Common myeloid progenitor, CD34-positive (primary cell): ENCODE measurements at places on chromosomes 12 and 14.
A peak's percentile ranks its signal among the peaks of the same experiment; 100 is the strongest.

GRCh38 chr12:26113853-26114719 lies 10.8 kb downstream of the BHLHE41 start:
- DNase-seq = peak; percentile 89

GRCh38 chr12:132527186-132527882 lies 37.4 kb downstream of the FBRSL1 start:
- no peak for DNase-seq

GRCh38 chr12:132385923-132386751 lies 56.7 kb upstream of the GALNT9 start:
- DNase-seq = no peak

DNA sequence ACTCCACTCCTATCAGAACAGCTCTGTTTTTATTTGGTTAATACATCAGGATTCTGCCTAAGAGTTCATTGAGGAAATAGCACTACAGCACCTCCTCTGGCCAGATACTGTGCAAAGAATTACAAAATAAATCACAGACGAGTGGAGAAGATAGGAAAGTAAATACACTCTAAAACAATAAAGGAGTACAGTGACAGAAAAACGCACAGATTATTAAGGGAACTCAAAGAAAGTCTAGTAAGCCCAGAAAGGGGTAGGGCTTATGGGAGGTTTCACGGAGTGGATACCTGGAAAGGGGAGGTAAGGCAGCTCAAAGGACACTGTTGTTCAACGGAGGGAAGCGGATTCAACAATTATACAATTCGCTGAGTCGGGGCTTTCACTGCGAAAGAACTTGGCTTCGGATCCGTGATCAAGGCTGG lies 5.5 kb downstream of the OR10AD1 start:
- peak; percentile 50 for DNase-seq

- no peak for DNase-seq
Measured at GRCh38 chr14:86311151-86311550, 781.2 kb downstream of the FLRT2 start.

- no peak for DNase-seq
Measured at GRCh38 chr12:64636856-64637255, 26.6 kb downstream of the RASSF3 start.

GRCh38 chr14:80059041-80059440 lies 152.3 kb downstream of the DIO2 start:
- no peak for DNase-seq

DNA sequence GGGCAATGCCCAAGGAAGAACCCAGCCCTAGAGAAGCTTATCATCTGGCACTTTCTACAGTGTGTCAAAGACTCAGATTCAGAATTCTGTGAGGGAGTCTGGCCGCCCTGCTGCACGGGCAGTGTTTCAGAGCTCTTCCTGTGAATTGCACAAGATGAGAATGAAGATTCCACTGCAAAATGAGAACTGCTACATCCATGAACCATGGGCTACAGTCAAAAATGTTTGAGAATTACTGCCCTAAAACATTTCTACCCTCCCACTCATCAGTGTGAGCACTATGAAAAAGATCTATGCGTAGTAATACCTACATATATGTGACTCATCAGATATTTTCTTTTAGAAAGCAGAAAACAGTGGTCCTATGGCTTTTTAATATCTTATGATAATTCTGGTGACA lies 104.0 kb downstream of the STAB2 start:
- DNase-seq = no peak

GRCh38 chr12:52444647-52445595 lies 7.0 kb downstream of the KRT6B start:
- DNase-seq = no peak

- DNase-seq = no peak
Measured at GRCh38 chr12:53729644-53730043, 2.4 kb upstream of the CALCOCO1 start.

DNA sequence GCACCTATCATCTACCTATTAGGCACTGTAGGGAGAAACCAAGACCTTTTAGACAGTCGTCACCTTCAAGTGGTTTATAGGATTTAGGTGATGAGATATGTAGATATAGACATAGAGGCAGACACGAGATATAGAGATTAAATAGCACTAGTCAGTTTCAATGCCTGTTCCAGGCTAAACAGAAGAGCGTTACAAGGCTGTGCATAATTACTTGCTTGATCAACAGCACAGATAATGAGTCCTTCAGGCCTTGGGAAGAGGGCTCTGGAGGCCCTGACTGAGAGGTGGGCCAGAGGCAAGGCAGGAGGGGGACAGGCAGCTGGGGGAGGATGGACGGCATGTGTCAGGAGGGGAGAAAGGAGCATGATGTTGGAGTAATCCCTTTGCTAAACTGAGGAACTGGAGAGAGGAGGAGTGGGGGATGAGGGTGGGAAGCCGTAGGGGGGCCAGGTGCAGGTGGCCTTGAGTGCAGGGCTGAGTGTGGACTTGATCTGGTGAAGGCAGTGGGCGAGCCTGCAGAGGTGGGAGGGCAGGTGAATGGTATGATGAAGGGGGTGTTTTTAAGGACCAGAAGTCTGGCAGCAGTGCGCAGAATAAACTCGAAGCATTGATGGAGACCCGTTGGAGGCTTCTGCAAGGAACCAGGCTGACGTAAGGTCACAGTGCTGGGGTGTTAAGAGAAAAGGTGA lies 43.9 kb upstream of the ATP23 start:
- no peak for DNase-seq

DNA sequence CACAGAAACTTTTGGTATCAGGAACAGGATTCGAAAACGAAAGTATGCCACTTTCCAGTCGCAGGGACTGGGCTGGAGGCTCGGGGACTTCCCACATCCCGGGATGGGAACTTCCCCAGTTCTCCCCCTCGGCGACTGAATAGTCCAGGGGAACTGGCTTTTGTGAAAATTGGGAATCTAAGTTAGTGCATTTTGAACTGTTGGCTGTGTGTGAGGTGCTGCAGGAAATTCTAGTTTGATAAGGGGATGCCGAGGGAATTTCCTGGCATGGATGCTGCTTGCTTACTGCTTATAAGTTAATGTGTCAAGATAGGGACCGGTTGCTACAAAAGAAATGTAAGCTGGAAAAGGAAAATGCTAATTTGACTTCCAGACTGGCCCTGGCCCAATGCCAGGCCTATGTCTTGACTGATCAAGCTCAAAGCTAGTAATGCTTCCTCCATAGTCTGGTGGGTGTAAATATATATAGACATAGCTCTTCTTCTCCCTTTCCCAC lies 73.4 kb upstream of the EIF5 start:
- peak; percentile 18 for DNase-seq

- DNase-seq = no peak
Measured at GRCh38 chr12:52369211-52369610, 1.9 kb upstream of the KRT85 start.
